ENCODE measurements at places on chromosomes 16 and 17.

GRCh38 chr17:14019186-14019956, 49.9 kb upstream of the COX10 start:
- DNase-seq: no peak

DNA sequence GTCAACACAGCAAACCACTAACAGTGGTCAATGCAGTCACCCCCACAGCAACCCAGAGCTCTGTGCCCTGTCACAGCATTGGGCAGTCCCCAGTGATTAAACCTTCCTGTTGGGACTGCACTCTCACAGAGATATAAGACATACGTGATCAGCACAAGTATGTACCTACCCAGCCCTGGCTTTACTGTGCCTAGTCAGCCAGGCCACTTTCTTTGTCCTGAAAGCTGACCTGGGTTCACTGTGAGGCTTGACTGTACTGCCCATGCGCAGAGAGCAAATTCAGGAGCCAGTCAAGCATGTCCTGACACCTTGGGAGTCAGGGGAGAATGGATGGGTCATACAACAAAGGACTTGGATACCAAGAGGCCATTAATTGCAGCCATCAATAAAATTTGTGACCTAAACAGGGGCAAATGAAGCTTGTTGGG, 10.9 kb upstream of the TMEM170A start:
- no peak for DNase-seq

GRCh38 chr16:164827-165538, 795 bp upstream of the HBM start:
- peak; percentile 71 for DNase-seq

GRCh38 chr16:81779536-81780320, 637 bp downstream of the PLCG2 start:
- DNase-seq: no peak

GRCh38 chr16:67270931-67271338, 8.4 kb upstream of the PLEKHG4 start:
- DNase-seq: no peak

GRCh38 chr17:40314584-40314956, 5.6 kb downstream of the RARA start:
- no peak for DNase-seq

DNA sequence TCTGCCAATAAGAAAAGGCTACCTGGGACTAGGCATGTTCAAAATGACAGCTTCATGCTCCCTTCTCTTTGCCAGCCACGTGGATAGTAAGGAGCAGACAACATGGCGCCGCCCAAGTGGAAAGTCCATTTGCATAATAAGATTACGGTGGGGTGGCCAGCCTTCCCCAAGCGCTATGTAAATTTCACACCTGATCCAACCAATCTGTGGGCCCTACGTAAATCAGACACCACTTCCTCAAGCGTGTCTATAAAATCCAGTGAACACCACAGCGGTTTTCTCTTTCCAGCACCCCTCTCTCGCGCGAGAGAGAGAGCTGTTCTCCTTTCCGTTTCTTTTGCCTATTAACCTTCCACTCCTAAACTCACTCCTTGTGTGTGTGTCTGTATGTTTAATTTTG, 140.3 kb upstream of the ERCC4 start:
- no peak for DNase-seq

DNA sequence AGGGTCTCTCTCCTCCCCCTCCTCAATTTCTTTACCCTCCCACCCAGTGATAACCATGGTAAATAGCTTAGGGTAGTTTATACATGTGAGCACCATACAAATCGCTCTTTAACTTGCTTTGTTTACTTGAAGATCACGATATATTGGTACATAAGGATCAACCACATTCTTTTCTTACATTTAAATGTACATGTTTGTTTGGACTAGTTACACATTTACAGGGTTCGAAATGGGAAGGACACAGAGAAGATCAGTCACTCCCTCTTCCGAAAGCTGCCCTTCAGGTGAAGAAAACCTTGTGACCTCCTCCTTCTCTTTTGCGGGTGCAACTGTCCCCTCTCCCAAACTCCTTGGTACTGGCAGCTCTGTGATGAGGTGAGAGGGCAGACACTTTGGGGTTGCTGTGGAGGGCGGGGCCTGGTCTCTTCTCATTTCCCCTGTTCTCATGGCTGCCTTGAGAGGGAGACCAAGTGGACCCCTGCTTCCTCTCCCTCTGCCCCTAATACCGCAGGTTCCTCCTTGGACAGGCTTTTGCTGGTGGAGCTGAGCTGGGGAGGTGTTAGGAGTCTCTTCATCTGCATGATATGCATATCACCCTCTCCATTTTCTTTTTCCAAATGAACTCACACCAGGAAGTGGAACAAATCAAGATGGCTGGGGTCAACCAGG, 4.7 kb upstream of the PIK3R6 start:
- DNase-seq: no peak

GRCh38 chr16:3256146-3256865, at the start of gene MEFV:
Gene MEFV, minus strand, starts transcription at chr16:3256633. Its CDS starts 46 bp downstream, at chr16:3256587.
- no peak for DNase-seq

DNA sequence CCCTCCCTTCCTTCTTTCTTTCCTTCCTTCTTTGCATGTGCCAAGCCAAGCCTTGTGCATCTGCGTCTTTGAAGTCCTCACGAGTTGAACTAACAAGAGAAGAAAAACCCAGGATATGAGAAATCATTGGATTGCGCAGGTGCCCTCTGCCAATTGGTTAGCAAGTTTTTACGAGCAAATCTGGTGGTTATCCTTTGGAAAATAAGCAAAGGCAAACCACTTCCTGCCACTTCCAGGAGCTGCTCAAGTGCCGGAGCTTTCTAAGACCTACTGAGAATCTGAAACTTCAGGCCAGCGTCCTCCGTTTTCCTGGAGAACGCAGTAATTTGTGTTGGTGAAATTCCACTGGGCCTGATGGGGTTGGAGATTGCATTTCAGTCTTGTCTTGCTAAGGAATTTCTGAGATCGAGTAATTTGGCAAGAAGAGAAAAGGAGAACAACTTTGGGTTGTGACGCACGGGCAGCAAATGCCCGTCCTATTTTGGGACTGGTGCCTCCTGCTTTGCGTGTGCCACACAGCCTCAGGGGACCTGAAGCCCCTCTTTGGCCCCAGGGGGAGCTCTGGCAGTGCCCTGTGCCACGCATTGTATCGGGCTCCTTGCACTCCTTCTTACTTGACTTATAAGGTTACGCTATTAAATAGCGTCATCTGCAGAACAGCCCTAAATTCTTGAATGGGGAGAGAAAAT, 56.4 kb downstream of the CMIP start:
- no peak for DNase-seq

GRCh38 chr16:154217-155030, 2.0 kb downstream of the HBZ start:
- DNase-seq: peak; percentile 77

GRCh38 chr17:44608727-44609435, 47.4 kb upstream of the MEIOC start:
- DNase-seq: no peak

GRCh38 chr16:47965439-47965838, 190.4 kb downstream of the ABCC12 start:
- DNase-seq: no peak

GRCh38 chr16:53495325-53495724, 7.7 kb downstream of the AKTIP start:
- DNase-seq: no peak

- no peak for DNase-seq
Observed at GRCh38 chr16:35195864-35196216, 1736.4 kb downstream of the TP53TG3F start.

DNA sequence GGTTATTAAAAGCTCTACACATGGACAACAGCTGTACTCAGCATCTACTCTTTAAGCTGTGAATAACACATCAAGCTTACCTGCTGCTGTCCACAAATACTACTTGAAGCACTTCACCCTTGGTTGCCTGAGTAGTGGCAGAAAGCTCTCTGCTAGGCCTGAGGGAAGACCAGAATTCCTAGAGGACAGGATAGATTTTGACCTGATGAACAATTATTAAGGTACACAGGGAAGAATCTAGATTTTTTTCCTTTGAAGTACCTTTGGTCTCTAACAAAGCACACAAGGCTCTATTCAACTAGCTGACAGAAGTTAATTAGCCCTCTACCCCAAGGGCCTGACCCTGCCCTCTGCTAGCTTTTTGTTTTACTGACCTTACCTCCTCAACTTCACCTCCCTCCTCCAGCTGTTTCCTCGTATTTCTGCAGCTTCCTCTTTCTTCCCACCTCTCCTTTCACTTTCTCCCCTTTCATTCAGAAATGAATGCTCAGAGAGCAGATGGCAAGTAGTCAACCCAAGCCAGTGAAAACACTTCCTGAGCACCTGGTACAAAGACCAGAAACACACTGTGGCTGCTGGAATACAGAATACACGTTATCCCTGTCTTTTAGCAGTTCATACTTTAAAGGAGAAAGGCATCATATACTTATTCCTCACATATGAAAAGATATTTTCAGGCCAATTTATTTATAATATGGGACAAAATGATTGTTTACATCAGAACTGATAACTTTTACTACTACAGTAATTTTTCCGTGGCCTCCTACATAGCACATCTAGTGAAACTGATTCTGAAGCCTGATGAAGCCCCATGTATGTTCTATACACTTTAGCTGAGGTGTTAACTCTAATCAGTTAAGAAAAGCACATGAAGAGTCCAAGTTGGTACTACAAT, 5.7 kb upstream of the VEZF1 start:
- DNase-seq: peak; percentile 34

DNA sequence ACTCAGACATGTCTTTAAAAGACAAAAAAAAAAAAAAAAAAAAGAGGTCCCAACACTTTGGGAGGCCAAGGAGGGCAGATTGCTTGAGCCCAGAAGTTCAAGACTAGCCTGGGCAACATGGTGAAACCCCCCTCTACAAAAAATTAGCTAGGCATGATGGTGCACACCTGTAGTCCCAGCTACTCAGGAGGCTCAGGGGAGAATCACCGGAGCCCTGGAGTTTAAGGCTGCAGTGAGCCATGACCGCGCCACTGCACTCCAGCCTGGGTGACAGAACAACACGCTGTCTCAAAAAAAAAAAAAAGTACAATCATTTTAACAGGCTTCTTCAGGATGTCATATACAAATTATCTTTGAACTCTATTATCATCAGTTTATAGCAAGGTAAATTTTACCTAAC, 22.0 kb downstream of the C16orf87 start:
- DNase-seq: no peak

DNA sequence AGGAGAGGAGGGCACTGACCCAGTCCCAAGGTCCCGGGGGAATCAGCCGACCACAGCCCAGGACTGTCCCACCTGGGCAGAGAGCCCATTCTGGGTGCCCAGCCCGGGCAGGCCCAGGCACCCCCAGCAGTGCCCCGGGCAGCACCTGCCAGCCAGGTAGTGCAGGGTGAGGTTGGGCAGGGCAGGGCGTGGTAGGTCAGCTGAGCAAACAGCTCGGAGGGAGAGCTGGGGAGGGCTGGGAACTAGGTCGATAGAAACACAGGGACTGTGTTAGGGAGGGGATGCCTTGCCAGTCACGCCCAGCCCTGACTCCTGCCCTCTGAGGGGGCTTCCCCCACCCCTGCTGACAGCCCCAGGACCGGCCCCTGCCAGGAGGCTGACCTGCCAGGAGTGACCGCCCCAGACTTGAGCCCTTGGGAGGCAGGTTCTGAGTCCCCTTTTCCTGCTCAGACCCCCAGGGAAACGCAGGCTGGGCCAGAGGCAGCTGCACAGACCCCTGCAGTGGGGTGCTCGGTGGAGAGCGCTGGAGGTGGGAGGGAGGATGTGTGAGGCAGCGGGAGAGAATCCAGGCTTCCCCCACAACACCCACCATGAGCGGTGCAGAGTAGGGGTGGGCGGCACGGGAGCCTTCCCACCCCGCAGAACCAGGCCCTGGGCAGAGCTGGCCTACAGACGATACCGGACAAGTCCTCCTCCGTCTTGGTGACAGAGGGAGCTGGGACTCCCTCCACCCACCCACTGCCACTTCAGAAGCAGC, 4.7 kb downstream of the HS3ST6 start:
- no peak for DNase-seq

DNA sequence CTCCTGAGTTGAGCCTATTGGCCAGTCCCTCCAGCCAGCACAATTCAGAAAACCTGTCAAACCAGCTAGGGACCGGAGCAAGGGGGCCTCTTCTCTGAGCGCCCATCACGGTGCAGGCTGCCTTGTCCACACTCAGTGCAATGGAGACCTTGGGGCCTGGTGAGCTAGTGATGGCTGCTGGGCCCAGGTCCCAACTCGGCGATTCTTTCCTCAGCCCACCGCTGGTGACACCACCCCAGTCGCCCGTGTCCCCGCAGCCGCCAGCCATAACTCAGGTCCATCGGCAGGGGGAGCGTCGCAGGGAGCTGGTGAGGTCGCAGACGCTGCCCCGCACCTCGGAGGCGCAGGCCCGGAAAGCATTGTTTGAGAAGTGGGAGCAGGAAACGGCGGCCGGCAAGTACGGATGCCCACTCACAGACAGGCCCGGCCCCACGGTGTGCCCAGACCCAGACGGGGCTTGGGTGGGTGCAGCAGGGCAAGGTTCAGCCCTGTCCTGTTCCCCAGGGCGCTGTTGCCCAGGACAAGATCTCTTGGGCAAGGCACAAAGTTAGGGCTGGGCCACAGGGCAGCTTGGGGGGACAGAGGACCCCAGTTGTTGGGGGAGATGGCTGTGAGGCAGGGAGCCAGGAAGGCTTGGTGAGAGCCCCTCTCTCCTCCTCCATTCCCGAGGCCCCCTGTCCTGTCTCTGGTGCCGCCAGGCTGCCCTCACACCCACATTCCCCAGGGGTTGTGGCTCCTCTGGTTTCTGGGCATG, 10.8 kb downstream of the SMTNL2 start:
- DNase-seq: peak; percentile 66

- DNase-seq: no peak
Observed at GRCh38 chr17:77735566-77736198, 222.8 kb upstream of the TNRC6C start.

- no peak for DNase-seq
Observed at GRCh38 chr16:87832741-87833502, 36.4 kb downstream of the SLC7A5 start.

GRCh38 chr16:4110065-4110464, 6.2 kb downstream of the ADCY9 start:
- DNase-seq: no peak

DNA sequence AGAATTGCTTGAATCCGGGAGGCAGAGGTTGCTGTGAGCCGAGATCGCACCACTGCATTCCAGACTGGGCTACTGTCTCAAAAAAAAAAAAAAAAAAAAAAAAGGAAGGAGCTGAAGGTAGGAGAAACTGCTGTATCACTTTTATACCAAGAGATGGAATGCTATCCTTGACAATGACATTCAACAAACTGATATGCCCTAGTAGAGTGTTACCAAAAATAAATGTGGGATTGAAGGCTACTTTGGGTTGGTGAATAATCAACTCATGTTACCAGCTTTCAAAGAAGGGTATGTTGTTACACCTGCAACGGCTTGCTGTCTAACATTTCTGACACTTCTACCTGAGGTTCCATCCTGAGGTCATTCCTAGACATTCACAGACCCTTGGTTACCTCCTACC, 84.9 kb downstream of the TEX14 start:
- DNase-seq: no peak

DNA sequence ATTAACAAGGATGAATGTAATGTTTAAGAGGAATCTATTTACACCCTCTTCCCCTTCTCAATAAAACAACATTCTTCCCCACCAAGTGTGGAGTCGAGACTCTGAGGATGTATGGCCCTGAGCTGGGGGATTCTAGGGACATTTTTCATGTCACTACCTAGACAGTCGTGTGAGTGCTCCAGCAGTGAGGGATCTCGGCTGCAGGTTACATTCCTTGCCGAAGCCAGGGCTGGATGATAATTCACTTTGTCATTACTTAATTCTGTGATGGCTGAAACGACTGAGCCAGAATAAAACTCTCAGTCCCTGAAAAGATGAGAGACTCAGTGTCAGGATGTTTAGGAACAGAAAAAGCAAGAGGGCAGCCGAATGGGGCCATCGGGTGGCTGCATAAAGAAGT, 106.9 kb upstream of the HSBP1 start:
- no peak for DNase-seq

GRCh38 chr17:17706140-17707060, 25.1 kb downstream of the RAI1 start:
- no peak for DNase-seq

- no peak for DNase-seq
Observed at GRCh38 chr17:75891022-75891604, 5.6 kb downstream of the TRIM65 start.

Measured in GM10248 (cell line).